ENCODE measurements at places on chromosomes 5 and 9.

DNA sequence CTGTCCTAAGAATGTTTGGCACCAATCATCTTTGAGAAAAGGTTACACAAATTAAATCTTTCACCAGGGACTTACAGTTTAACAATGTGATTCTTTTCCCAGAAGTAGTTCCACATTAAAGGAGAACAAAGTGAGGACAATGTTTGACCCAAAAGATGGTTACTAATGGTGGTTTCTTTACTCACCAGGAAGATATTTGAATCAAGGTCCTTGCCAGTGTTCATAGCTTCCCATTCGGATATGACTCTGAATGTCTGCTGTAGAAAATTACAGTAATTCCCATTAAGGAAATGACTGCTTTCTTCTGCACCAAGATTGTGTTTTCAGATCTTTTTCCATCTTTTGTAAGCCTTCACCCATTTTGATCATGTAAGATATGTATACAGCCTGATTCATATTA, 114.6 kb upstream of the ADAMTSL1 start:
- no peak for DNase-seq

- DNase-seq: peak; percentile 45
Measured at GRCh38 chr9:26955222-26955903, 849 bp upstream of the IFT74 start.

GRCh38 chr9:96644137-96644536, 11.0 kb downstream of the PRXL2C start:
- no peak for DNase-seq

DNA sequence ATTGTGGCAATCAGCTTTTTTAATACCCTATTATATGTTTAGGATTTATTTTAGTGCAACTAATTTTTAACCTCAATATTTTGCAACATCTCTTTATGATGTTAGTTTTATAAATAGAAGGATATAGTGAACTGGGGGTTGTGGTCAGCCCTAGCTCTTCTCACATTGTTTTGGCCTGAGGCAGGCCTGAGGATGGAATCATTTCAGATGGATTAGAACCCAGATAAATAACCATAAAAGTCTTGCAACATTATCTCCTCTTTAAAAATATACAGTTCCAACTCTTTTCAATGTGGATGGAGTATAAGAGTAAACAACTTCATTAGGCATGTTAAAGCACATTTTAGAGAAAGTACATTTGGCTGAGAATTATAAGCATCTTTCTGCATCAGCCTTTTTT, 522.7 kb downstream of the NR2F1-AS1 start:
- no peak for DNase-seq

GRCh38 chr5:36957953-36958537, 81.5 kb downstream of the NIPBL start:
- peak; percentile 11 for DNase-seq

DNA sequence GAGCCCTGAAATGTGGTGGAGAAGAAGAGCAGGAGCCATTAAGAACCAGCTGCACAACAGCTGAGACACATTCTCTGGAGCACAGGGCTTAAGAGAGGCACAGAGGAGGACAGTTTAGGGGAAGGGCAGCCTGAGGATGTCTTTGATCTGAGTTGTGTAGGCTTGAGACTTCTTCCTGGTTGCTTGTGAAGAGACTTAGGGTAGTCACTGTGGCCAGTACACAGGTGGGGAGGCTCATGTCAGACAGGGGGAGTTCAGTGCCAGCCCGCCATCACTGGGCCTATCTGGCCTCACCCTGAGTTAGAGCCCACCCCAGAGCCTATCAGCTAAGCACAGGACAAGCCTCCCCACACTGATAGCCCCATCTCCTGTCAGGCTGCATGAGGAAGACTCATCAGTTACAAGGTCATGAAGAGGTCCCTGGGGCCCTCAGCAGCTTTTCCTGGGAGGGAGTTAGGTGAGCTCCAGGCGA, 19.8 kb downstream of the SLC22A4 start:
- DNase-seq: no peak

DNA sequence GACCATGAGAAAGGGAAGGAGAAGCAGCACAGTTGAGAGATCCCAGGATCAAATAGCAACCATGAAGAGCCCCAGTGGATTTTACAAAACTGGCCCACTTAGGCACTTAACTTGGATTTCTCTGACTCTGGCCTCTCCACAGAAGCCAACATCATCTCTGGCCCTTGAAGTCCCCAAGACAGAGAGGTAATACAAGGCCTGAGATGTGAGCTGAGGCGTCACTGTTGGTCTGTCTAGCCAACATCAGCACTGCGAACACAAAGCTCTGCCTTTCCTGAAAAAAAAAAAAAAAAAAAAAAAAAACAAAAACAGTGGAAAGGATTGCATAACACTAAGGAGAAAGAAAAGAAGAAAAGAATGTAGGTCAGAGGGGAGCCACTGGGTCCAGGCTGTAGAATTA, 378.3 kb downstream of the BRINP1 start:
- DNase-seq: no peak

DNA sequence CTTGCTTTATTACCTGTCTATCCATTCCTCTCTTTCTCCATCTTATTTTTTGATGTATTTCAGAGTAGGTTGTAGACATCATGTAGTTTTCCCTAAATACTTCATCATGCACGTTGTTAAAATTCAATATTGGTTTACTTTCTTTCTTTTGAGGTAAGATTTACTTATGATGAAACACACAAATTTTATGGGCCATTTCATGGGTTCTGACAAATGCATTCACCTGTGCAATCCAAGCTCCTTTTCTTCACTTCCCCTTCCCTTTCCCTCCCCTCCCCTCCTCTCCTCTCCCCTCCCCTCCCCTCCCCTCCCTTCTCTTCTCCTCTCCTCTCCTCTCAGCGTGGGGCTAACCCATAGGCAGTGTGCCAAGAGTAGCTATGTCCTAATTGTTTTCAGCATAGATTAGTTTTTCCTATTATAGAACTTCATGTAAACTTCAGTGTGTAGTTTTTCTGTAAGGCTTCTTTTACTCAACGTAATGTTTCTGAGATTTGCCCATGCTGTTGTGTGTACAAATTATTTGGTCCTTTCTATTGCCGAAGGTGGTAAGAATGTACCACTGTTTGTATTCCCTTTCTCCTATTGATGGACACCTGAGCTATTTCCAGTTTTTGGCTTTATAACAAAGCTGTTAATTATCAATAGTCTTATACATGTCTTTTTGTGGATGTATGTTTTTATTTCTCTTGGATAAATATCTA, 92.9 kb upstream of the CLINT1 start:
- DNase-seq: no peak

DNA sequence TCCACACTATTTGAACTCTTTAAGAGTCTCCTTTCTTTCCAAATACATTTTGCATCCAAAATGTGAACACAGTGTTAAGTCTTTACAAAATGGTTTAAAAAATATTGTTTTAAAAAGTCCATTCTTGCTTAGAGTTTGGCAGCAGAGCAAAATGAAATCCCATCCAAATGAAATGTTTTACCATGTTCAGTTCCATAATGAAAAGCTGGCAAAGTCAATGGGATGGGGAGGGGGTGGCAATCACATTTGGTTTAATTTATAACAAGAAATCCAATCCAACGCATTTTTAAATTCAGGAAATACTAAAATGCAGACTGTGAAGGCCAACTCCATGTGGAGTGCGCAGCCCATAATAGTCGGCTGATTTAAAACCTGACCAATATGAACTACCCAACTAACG, 39.4 kb downstream of the MRPL36 start:
- no peak for DNase-seq

DNA sequence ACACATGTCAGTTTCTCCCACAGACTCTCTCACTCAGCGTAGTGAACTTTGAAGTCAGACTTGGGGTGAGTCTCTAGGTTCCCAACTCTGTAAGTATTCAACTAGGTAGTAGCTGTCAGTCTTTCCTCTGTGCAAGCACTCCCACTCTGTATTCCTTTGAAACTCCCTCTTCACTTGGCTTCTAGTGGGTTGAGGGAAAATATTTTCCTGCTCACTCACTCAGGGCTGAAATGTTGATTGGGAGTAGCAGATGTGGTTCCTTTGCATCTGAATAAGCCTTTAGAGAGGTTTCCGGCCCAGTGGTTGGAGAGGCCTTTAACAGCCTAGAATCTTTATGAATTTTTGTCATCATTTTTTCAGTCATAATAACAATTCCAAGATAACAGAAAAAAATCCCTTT, 18.1 kb upstream of the ARRDC3 start:
- no peak for DNase-seq

DNA sequence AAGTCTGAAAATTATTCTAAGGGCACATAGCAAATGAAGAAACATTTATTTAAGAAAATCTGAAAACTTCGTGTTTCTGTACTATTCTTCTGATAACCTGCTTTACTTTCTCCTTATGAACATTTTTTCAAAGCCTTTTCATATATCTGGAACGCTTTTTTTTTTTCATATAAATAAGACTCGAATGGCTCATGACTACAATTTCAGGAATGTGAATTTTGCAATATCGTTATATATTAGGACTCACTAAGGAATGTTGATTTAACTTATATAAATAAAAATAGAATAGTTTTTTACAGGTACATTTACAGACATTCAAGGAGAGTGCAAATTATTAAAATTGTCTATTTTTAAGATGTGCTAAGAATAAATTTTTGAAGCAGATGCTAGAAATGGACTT, 42.9 kb downstream of the GPBP1 start:
- DNase-seq: no peak

- no peak for DNase-seq
Measured at GRCh38 chr9:130763331-130764171, 70.0 kb downstream of the EXOSC2 start.

DNA sequence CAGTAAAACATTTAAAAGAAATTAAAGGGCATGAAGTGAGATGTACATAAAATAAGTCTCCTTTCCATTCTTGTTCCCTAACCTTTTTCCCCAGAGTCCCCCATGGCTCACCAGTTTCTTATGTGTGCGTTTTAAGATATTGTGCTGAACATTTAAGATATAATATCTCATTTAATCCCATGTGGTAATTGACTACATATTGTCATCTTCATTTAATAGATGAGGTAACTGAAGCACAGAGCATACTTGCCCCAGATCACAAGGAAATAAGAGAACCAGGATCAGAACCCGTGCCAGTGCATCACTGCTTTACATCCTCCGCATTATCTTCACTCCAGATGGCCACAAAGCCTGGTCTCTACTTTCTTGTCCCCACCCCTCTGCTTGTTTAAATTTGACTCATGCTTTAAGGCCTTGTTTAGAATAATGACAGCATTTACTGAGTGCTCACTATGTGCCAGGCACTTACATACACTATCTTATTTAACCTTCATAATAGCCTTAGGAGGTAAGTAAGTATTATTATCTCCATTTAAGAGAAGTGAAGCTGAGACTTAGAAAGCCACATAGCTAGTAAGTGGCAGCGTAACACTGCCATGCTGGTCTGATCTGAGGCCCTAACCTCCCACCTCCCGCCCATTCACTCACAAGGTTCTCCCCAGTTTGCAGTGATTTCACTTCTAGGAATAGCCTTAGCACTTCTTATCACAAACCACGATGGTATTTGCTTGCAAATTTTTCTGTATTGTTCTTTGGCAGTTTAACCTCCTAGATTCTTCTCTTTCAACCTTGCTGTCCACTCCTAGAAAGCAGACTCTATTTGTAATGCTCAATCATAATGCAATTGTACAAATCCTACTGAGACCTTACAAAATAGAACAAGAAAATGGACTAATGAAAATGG, 78.4 kb upstream of the IL6ST start:
- no peak for DNase-seq

DNA sequence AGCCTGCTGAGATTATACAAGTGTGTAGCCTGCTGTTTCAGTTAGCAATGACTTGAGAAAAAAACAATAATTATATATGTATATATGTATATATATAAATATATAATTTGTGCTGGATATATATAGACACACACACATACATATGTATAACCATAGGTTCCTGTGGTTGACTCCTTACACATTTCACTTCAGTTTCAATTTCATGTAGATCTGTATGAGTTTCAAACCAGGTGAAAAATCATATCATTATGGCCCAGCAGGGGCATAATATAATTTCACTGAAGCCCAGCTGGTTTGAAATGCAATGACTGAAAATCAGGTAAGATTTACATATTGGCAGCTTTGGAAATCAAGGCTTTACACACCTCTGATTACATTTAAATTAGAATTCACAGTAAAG, 690.4 kb upstream of the CDH18 start:
- DNase-seq: no peak

GRCh38 chr5:172881691-172882370, 47.8 kb downstream of the ERGIC1 start:
- no peak for DNase-seq

GRCh38 chr5:57470339-57470738, 12.3 kb downstream of the ACTBL2 start:
- DNase-seq: no peak

- DNase-seq: no peak
Measured at GRCh38 chr9:120080849-120081248, 499.1 kb downstream of the CDK5RAP2 start.

DNA sequence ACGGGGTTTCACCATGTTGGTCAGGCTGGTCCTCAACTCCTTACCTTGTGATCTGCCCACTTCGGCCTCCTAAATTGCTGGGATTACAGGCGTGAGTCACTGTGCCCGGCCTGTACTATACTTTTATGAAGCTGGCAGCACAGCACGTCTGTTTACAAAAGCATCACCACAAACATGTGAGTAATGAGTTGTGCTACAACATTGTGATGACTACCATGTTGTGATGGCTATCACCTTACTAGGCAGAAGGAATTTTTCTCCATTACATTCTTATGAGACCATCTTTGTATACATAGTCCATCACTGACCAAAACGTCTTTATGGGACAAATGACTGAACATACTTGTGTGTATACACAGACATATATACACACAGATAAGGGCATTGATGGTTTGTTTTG, 1019.0 kb downstream of the CDH18 start:
- DNase-seq: no peak

- no peak for DNase-seq
Measured at GRCh38 chr5:126877602-126878001, 100.7 kb downstream of the LMNB1 start.

DNA sequence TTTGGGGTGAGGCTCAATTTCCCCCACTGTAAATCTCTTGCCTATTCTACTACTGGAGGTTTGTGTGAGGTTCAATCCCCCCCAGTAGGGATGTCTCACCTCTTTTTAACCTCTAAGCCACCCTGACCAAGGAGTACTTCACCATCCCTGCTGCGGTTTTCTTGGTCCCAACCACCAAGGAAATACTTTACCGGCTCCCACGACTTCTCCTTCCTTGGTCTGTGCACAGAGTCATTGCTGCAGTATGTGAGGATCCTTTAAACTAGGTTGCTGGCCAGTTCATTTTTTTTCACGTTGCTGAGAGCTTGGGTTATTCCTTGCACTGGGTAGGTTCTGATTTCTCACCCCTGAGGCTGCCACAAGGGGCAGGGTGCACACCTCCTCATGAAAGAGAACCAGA, 22.5 kb upstream of the HMGCS1 start:
- no peak for DNase-seq

- no peak for DNase-seq
Measured at GRCh38 chr5:34054400-34054729, 11.4 kb upstream of the C1QTNF3 start.

All from ACHN (cell line).